ENCODE measurements at places on chromosomes 7 and 10.
A peak's percentile ranks its signal among the peaks of the same experiment; 100 is the strongest.

DNA sequence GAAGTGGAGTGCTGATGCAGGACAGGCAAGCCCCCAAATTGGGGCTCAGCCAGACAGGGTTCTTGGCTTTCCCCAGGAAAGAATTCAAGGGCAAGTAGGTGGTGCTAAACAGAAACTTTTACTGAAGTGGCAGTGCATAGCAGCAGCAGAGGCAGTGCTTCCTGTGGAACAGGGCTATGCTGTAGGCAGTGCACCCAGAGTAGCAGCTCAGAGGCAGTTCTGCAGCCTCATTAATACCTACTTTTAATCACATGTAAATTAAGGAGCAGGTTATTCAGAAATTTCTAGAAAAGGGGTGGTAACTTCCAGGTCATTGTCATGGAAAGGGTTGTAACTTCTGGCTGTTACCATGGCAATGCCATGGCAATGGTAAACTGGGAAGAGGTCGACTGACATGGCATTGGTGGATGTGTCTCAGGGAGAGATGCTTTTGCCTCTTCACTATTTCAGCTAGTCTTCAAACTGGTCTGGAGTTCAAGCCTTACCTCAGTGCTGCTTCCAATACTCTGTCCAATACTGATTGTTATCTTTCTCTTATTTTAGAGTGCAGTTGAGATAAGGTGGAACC, 29.2 kb downstream of the PRSS58 start:
- no peak for DNase-seq

- DNase-seq, result peak; percentile 74
These were observed 57.1 kb upstream of the IGFBP3 start for GRCh38 chr7:45978010-45978681.

- no peak for DNase-seq
These were observed 146.5 kb upstream of the AOAH start for GRCh38 chr7:36870625-36871354.

DNA sequence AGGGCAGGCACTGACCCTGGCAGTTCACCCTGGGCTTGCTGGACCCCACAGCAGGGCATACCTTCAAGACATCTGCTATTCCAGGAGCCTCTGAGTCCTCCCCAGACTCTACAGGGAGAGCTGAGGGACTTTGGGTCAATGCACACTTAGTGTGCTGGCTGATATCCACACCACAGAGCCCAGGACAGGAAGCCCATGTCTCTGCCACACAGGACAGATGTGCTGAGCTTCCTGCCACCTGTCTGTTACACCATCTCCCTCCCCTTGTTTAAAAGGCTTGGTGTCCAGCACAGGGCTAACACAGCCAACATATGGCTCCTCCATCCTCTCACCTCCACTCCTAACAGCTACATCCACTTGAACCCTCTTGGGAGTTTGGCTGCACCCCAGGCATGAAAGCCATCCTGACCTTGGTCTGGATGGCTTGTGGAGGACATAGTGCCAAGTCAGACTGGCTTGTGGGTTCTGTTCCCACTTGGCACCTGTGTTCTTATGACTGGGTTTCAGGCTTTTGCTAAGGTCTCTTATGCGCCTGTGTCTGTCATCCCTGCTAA, 529.8 kb downstream of the GALNT17 start:
- DNase-seq, result no peak

GRCh38 chr10:45150997-45151396, 150.3 kb downstream of the ZNF22 start:
- no peak for DNase-seq

DNA sequence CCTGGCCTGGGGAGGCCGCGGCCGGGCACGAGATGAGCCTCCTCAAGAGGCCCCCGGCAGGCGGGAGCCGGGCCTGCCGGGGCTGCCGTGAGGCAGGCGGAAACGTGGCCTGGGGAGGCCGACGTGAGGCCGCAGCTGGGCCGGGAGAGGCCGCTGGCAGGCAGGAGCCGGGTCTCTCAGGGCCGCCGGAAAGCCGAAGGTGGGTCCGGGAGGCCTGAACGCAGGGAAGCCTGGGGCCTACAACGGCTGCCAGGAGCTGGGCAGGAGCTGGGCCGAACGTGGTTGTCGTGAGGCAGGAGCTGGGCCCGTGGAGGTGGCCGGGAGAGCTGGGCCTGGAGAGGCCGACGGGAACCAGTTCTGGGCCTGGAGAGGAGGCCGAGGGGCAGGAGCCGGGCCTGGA, 171.9 kb downstream of the TPST1 start:
- no peak for DNase-seq

DNA sequence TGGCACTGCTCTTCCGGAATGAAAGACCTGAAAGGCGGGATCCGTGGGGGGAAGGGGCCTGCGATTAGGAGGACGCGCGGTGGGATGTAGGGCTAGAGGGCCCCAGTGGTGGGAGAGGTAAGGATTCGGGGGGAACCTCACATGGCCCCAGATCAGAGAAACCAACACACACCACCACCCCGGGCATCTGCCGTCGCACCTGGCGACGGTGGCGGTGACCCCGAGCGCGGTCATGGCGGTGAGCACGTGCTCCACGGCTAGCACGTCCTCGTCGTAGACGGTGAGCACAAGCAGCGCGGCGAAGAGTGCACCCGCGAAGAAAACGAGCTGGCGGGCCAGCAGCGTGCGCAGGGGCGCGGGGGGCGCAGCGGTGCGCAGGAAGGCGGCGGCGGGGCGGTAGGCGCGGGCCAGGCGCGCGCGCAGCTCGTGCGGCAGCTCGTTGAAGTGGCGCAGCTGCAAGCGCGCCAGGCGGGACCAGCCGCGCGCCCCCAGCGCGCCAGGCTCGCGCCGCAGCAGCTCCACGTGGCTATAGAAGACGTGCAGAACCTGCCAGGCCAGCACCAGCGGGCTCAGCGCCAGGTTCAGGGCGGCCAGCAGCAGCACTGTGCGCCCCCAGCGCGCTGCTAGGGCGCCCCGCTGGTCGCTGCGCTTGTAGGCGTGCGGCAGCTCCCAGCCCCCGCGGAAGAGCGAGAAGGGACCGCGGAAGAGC, 5.7 kb downstream of the ATG9B start:
- peak; percentile 58 for DNase-seq

- peak; percentile 41 for DNase-seq
These were observed 19.0 kb upstream of the PFKP start for GRCh38 chr10:3048119-3049019.

- DNase-seq, result no peak
These were observed 40.0 kb downstream of the SVOPL start for GRCh38 chr7:138661069-138661635.

- DNase-seq, result no peak
These were observed 158.6 kb downstream of the CREB5 start for GRCh38 chr7:28570970-28571288.

DNA sequence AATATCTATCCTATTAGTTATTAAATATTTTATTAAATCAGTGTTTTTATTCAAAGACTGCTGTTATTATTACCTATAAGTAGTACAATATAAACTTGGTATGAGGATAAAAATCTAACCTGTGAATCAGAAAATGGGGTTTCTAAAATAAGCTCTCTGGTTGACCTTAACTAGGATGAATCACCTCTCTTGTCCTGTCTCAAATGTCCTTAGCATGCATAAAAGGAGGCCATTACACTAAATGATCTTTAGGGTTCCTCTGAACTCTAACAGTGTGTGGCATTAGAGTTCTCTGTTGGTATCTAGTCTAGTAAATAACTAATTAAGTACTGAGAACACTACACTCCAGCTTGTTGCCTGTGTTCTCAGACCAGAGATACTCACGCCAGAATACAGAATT, 143.1 kb upstream of the LRRTM3 start:
- DNase-seq, result no peak

DNA sequence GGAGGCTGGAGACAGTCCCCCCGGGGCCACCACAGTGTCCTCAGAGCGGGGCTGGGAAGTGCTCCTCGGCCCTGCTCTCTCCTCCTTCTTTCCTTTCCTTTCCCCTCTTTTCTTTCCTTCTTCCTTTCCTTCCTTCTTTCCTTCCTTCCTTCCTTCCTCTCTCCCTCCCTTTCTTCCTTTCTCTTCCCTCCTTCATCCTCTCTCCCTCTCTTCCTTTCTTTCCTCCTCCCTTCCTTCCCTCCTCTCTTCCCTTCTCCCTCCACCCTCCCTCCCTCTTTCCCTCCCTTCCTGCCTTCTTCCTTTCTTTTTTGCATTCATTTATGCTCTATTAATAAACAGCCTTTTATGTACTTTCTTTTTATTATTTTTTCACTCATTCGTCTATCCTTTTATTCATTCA, 127.1 kb upstream of the TCERG1L start:
- DNase-seq, result no peak

DNA sequence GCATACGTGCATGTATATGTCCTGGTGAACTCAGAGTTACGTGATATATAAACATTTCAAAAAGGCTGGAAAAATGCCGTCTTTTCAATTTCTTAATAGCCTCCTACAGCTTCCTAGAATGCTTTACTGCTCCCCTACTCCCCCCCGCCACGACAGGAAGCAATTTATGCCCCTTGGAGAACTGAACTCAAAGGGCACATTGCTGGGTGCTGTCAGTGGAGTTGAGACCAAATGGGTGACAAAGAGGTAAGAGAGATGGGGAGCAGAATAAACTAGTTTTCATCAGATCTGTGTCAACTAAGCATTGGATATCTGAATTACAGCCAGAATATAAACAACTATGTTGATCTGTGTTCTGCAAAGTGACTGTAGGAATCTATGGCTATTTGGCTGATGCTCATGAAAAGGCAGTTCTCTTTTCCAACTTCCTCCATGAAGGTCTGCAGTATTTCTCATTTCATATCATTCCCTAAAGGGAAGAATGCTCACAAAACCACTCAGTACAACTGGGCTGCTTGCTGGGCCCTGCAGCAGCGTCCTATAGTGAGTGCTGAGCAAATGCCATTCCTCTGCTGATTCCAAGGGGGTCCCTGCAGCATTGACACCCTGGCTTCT, 171.3 kb upstream of the HPS1 start:
- DNase-seq, result no peak

DNA sequence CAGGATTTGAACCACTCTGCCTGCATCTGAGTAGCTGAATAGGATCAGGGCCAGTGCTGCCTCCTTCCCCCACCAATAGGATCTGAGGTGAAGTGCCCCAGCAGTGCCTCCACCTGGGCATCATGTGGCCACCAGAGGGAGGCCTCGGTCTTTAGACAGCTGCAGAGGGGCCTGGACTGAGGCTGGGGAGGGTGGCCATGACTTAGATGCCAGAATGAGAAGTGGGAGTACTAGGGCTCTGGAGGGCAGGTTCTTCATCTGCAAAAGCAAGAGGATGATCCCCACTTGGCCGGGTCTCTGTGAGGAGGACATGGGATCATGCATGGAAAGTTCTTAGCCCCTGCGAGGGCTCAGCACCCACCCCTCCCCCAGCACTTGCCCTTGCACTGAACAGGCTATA, 56.9 kb downstream of the NEUROG3 start:
- DNase-seq, result peak; percentile 89

GRCh38 chr7:148697256-148698006, 1.3 kb upstream of the CUL1 start:
- DNase-seq, result no peak

DNA sequence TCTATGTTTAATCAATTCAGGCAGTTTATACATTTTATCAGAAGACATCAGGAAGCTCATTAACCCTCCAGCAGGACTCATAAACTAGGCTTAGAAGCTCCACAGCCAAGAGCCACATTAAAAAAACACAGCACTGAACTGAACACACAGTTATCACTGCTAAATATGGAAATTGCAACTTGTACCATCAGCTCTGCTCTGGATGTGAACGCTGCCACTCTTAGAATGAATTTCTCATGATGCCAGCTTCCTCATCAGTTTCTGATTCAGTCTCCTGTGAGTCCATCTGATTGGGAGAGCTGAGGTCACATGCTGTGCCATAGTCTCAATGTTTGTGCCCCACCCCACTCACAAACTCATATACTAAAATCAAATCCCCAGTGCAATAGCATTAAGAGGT, 17.1 kb upstream of the ING3 start:
- no peak for DNase-seq

DNA sequence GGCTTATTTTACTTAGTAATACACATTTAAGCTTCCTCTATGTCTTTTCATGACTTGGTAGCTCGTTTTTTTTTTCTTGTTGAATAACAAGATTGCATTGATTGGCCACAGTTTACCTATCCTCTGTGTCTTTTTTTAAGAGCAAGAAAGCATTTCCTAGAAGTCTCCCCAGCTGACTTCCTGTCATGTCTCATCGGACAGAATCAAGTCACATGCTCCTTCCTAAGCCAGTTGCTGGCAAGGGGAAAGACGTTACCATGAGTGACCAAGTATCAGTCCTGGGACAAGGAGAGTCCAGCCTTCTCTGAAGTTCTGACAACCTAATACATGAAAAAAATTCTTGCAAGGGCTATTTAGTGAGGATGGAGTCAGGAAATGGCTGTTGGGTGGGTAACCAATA, 24.9 kb upstream of the SFRP5 start:
- DNase-seq, result no peak

DNA sequence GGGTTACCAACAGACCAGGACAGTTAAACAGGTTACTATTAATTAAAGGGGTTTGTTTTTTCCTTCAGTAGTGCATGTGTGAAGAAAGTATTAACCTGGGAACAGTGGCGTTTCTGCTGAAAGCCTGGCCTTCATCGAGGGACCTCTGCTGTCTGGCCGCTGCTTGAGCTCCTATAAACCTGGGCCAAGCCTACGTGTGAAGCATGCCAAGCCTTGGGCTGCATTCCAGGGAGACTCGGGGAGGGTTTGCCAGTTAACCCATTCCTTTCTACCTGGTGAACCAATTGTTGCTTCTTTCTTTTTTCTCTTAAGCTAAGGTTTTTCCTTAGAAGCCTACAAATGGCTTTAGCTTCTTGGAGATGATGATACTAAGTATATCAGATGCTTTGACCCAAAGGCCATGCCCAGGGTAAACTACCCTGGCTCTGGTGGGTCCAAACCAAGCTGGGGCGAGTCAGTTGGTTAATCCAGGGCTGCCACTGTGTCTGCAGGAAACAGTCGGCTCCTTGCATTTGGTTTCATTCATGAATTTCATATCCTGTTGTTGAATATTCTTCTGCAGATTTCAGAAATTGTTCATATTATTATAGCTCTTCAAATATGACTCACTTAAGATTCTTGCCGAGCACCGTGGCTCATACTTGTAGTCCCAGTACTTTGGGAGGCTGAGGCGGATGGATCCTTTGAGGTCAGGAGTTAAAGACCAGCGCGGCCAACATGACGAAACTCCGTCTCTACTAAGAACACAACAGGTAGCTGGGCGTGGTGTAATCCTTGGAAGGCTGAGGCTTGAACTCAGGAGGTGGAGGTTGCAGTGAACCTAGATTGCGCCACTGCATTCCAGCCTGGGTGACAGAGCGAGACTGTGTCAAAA, 23.8 kb downstream of the PFKP start:
- peak; percentile 69 for DNase-seq
